ENCODE measurements at places on chromosomes 5 and 9.

DNA sequence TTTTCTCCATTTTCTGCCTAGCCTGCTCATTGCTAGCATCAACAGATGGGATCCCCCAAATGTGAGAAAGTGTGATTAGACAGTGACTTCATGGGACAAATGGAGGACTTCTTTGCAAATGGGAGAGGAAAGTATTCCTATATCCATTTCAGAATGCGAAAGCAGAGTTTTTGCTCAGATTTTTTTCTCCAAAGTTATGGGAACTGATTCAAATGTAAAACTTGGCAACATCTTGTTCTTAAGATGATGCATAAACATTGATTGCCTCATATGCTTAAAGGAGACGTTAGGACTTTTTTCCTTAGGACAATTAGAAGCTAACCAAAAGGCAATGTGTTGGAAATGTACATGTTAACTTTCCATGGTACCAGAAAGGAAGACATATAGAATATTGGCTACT is 704.3 kb upstream of the ZNF608 start:
- no peak for DNase-seq

DNA sequence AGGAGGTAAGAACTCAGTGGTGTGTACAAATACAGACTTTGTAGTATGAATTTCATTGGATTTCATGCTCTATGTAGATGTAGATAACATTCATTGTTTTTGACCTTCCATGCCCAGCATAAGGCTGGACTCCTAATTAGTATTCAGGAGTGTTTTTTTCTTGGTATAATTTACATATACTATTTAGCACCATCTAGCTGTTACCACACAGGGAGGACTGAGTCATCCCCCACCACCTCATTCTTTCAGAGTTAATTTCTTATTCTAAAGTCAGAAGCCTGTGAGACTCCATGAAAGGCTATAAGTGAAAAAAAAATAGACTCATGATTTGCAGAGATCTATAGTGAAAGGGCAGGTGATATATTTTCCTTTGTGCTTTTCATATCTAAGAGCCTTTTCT is 555.0 kb downstream of the PRR16 start:
- DNase-seq = no peak

DNA sequence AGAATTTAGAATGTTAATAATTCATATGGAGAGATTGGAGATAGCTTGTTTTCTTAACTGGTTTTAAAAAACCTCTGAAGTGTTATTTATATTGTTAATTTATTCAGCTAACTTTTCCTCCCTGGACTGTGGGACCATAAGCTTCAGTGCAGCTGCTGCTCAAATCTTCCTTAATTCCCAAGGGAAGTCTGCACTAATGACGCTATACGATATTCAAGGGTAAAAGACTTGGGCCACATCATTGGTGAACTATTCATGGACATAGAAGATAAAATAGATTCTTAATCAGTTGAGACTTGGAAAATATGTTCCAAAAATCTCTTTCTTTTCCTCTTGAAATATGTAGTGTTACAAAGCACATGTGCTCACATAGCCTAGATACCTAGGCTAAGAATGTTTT is 31.1 kb upstream of the GAS1 start:
- no peak for DNase-seq

- no peak for DNase-seq
Measured at GRCh38 chr9:22053178-22053577, 44.1 kb upstream of the CDKN2B start.

GRCh38 chr9:100669968-100670367 is 92.1 kb downstream of the CAVIN4 start:
- no peak for DNase-seq

- DNase-seq = no peak
Measured at GRCh38 chr5:7592910-7593309, 197.0 kb downstream of the ADCY2 start.

DNA sequence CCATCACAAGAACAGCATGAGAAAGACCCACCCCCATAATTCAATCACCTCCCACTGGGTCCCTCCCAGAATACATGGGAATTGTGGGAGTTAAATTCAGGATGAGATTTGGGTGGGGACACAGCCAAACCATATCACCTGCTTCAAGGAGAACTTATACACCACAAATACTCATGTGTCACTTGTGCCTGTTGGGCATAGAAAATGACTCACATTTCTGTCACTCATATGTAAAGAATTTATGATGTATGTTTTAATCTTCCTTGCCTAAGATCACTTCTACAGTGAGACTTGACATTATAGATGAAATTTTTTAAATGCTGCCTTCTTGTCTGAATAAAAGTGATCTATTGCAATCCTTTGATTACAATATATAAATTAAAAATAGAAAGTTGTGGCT is 23.0 kb upstream of the PRDM6 start:
- DNase-seq = no peak

DNA sequence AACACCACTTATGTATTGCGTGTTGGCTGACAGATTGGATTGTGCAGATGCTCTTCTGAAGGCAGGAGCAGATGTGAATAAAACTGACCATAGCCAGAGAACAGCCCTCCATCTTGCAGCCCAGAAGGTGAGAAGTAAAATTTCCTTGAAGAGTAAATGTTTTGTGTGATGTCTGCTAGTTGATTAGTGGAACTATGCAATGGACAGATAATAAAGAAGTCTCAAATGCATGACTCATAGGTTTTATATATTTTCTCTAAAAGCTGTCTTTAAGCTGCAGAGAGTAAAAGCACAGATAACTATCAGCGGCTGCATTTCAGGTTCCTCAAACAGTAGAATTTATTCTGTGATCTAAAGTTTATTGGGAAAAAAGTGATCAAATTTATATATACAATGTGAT is 27.4 kb downstream of the INVS start:
- DNase-seq = no peak

- no peak for DNase-seq
Measured at GRCh38 chr5:144698484-144698883, 527.8 kb downstream of the KCTD16 start.

DNA sequence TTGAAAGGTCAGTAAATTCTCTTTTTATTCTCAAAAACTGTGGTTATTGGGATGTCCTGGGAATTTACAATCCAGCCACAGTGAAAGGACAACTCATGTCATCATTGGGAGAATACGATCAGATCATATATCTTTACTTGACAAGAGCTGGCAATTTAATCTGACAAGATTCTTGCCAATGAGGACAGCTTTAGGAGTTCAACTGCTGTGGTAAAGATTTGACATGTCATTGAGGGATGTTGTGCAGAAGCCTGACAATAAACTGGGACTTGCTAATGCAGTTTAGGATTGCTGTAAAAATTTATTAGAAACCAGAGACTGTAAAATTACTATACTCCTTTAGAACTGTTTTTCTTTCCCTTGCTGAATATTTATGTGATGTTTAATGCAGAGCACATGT is 1131.0 kb downstream of the MAT2B start:
- no peak for DNase-seq

DNA sequence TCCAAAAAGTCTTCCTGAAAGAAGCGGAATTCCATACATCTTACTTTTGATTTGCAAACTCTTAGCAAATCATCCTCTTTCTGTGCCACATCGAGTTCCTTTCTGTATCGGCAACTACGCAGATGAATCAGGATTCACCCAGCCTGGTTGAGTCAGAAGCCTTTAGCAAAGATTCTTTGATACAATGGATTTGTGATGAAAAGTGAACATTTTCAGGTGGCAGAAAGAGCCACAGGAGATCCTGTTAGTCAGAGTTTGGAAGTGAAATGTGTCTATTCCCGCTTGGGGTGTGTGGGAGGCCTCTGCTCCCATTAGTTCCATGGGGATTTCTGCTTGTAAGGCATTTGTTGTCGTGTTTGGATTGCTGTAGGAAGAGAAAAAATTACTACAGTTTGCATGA is 351.8 kb upstream of the WWC1 start:
- no peak for DNase-seq

GRCh38 chr5:93915142-93915553 is 173.7 kb upstream of the POU5F2 start:
- DNase-seq = no peak

- no peak for DNase-seq
Measured at GRCh38 chr5:175590471-175590881, 67.4 kb upstream of the HRH2 start.

GRCh38 chr9:137116728-137117127 is 2.2 kb upstream of the DPP7 start:
- DNase-seq = no peak

GRCh38 chr9:37405350-37405749 is 17.1 kb upstream of the GRHPR start:
- DNase-seq = no peak

- DNase-seq = no peak
Measured at GRCh38 chr9:131875828-131876485, 136.1 kb upstream of the RAPGEF1 start.

- DNase-seq = no peak
Measured at GRCh38 chr5:34030048-34030447, 13.0 kb downstream of the C1QTNF3 start.
